Body of pancreas (tissue), 4 donors: ENCODE measurements at places on chromosomes 5 and 9. TPM values are rescaled to one million over a fixed set of nuclear protein-coding genes. Genes with fewer than 3 reads are reported as not detected.

DNA sequence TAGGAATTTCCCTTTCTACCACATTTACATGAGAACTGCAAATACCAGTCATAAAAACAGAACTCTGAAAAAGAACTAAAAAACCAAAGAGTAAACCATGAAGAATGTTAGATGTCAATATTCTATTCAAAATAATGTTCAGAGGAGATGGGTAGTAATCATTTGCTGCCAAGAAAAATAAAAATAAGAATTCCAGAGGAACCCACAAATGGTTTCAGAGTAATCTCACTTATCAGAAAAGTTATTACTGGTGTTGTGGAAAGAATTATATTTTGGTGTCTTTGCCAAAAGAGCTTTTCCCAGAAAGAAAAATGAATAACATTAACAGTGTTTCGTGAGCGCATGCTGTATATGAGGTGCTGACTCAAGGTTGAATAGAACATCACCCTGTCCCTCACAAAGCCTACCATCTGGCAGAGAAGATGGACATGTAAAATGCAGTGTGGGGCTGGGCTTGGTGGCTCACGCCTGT lies 35.6 kb downstream of the GPR21 start:
- DNase-seq, result no peak
- no peak overlapping the region for H3K27ac ChIP-seq
- no peaks in the 10 kb centered on the region for H3K4me1 ChIP-seq
- no peaks in the 10 kb centered on the region for H3K27me3 ChIP-seq

DNA sequence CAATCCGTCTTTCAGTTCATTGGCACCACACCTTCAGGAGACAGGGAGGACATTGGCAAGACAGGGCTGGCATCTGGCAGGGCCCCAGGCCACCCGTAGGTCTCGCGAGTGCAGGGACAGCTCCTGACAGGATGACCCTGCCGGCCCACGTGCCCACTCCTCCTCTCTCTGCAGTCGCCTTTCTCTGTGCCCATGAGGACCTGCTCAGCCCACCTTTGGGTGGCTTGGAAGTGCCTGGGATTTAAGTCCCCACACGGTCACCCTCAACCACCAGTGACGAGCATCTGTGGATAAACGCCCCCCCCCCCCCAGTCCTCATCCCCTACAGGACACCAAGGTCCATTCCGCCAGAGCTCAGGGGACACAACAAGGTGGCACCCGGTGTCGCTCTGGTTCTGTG lies 4.1 kb downstream of the MRPL36 start:
- H3K4me1 ChIP-seq, result peaks cover 18% of the 10 kb centered on the region
- H3K4me3 ChIP-seq, result no peak overlapping the region
- H3K27me3 ChIP-seq, result no peaks in the 10 kb centered on the region
- no peaks in the 10 kb centered on the region for H3K36me3 ChIP-seq

ZNF454 gene
- total RNA-seq, result 8.2 TPM

SLC34A3 gene
- total RNA-seq, result 0.33 TPM

TNPO1 gene
- total RNA-seq, result 41.2 TPM
